ENCODE measurements at places on chromosomes 4 and X.

DNA sequence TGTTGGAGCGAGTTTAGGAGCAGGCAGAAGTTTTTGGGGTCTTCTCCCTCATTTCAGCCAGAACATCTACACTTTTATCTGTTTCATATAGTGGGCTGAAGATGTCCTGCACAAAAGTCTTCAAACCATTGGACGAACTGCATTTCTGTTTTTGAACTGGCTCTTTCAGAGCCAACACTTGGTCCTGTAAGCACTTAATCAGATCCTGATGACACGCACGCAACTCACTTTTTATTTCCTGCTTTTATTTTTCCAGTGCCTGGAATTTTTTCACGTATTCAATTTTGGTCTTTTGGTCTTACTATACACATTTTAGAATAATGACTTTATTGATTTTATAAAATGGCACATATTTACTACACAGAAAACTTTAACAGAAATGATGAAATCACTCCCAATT, 40.2 kb upstream of the NKX3-2 start:
- DNase-seq: no peak

DNA sequence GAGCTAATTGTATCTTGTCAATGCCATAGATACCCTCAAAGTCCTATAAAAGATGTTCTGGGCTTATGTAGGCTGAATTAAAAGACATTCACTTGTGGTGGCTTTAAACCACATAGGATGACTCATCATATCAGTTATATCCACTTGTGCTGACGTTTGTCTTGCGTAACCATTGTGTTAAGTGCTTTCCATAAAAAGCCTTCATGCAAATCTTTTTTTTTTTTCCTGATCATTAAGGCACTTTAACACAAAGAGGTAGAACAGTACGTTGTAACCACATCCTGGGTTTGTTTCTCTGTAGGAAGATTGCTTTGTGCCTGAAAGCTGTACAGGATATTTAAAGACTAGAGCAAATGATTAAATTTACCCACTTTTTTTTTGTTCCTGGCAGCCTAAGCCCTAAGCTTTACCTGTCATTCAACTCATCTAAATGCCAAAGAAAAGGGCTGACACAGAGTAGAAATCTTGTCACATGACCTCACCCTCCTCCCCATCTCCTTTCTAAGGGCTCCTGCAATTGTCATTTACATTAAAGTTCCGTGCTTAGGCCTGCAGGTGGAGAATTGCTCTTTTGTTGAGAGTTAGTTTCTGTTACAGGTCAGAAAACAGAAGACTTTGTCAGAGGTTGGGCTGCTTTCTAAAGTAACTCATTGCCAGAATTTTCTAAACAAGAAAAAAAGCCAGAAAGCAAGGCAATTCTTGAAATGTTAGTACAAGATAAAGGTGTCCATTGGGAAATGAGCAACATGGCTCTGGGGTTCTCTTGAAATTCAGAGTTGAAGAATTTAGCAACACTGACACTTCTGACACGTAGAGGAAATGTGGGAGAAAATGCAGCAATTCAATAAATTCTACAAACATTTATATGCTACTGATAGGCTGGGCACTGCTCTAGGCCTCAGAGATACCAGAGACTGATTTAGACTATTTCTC, 555.6 kb downstream of the PPARGC1A start:
- no peak for DNase-seq

DNA sequence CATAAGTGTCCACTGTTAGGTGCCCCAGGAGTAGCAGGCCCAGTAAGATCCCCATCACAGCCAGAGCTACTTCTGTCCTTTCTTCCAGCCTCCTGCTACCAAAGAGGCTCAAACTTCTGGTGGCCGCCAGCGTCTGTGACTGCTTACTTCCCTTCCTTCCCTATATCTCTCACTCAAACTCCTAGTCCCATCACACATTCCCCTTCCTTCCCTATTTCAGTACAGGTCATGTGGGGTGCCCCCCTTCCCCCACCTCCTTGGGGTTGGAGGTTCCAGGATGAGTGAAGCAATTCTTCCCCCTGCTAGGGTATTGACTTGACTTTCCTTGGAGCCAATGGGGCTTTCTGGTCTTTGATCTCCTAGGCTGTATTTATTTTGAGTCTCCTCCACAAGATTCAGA, at the start of gene VSIG4:
TSS of gene VSIG4 (minus strand) at position 137 of the 400 bp plus-strand sequence. CDS start at position 55, 82 bp downstream.
- no peak for DNase-seq

DNA sequence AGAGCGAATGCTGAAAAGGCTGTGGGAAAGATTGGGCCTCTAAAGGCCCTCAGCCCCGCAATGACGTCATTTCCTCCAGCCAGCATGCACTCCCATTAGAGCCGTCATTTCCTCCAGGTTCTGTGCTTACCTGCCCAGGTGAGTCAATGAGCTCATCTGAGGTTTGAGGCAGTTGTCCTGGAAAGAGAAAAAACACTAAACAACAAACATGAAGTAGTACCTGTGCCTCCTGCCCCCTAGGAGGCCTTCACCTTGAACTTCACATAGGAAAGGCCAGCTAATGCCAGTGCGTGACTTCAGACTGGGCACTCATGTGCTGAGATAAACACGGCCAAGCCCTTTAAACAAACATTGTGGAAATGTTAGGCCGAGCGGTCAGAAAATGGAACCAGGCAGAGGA, 55.9 kb downstream of the FHDC1 start:
- no peak for DNase-seq

- no peak for DNase-seq
Observed at GRCh38 chr4:107389965-107390364, 330.1 kb downstream of the PAPSS1 start.

- no peak for DNase-seq
Observed at GRCh38 chr4:147739239-147739823, 7.4 kb downstream of the ARHGAP10 start.

- no peak for DNase-seq
Observed at GRCh38 chr4:4248885-4249203, 821 bp upstream of the TMEM128 start.

GRCh38 chrX:74383611-74384010, 37.7 kb upstream of the SLC16A2 start:
- no peak for DNase-seq

- DNase-seq: no peak
Observed at GRCh38 chr4:98507299-98507698, 151.1 kb downstream of the TSPAN5 start.

DNA sequence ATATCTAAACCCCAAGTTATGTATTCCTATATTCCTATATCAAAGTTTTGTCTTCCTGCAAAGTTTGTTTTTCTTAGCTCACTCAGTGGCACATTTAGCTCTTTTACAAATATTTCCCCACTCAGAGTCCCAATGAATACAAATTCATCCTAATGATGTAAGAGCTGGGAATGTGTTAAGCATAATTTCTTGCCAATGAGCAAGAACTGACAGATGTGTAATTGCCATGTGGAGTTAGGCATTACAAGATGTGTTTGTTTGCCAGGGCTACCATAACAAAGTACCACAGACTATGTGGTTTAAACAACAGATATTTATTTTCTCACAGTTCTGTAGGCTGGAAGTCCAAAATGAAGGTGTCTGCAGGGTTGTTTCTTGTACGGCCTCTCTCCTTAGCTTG, 302.1 kb downstream of the KCTD8 start:
- DNase-seq: no peak

DNA sequence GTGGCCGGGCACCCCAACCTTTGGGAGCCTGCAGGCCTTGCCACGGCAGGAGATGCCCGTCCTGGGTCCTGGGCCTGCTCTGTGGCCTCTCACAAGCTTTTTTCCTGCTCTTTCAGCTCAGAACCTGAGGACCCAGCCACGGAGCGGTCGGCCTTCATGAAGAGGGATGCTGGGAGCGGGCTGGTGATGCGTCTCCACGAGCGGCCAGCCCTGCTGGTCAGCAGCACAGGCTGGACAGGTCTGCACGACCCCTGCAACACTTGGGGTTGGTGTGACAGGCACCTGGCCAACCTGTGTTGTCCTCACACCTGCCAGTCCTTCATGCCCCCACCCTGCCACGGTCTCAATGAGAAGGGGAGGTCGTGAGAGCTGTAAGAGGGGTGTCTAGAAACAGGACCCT, 170.0 kb downstream of the ADRA2C start:
- no peak for DNase-seq

DNA sequence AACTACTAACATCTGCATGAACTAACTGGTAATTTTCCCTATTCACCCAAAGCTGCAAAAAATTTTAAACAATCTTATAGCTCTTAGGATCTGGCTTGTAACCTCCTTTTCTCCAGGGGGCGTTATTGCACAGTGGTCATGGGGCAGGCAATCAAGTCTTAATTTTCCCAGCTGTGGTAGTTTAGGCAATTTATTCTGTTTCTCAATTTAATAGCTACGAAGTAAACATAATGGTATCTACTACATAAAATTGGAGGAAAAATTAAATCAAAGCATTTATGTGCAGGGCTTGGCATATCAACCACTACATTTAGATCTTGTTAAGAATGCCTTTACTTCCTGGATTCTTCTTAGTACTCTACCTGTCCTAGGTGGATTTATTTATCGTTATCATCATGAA, 137.4 kb upstream of the GUCY1A1 start:
- no peak for DNase-seq

- DNase-seq: no peak
Observed at GRCh38 chr4:55851885-55852284, 1.6 kb upstream of the EXOC1 start.

GRCh38 chr4:24793219-24794005, 2.0 kb upstream of the SOD3 start:
- no peak for DNase-seq

- no peak for DNase-seq
Observed at GRCh38 chrX:77675986-77676385, 110.0 kb downstream of the ATRX start.

DNA sequence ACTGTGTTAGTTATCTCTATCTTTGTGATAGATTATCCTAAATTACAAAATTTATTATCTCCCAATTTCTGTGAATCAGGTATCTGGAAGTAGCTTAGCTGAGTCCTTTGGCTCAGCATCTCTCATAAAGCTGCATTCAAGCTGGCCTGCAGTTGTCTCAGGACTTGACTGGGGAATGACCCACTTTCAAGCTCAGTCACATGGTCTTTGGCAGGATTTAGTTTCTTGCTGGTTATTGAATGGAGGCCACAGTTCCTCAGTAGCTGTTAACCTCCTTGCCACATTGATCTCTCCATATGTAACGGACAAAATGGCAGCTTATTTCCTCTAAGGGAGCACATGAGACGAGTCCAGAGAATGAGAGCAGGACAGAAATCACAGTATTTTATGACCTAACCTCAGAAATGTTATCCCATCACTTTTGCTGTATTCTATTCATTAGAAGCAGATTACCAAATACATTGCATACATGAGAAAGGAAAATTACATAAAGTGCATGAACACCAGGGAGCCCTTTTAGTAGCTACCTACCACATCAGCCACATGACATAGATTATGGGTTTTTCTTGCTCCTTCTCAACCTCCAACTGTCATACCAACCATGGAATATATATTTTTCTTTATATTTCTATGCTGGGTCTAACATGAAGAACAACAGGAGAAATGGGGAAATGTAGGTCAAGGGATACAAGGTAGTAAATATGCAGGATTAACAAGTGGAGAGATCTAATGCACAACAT, 730.1 kb downstream of the CCSER1 start:
- no peak for DNase-seq

- no peak for DNase-seq
Observed at GRCh38 chrX:17459661-17460060, 84.7 kb downstream of the NHS start.

Data from activated CD8-positive, alpha-beta memory T cell treated with anti-CD3 and anti-CD28 coated beads for 1 hour (primary cell).